ENCODE measurements at places on chromosomes 3 and 15.

GRCh38 chr3:185363662-185364203 is 797 bp downstream of the MAP3K13 start:
- no peak for DNase-seq

DNA sequence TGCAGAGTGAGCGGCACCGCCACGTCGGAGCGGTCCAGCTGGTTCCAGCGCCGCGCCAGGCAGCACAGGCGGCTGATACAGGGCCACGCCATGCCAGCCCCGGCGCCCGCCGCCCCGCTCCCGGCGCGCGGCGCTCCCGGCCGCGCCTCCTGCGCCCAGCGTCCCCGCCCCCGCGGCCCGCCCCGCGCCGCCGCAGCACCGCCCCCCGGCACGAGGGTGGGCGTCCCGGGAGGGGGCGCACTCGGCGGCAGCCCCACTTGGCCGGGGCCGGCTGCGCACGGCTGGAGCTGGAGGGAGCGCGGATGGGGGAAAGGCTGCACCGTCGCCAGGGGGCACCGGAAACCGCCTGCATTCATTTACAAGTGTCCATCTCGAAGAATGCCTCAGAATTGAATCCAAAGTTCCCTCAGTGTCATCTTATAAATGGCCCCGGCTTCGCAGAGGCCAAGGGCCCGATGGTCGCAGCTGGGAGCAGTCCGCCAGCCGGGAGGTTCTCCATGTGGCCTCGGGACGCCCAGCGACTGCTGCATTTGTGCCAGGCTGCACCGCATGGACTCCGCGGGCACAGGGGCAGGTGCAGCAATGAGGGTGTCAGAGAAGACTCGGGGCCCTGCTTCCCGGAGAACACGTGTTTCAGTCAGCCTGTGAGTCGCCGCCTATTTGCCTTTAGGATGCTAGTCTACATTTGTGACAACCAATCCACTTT is at the start of gene MAP6D1:
Gene MAP6D1, minus strand, starts transcription at position 122 of the 706 bp plus-strand sequence. Its CDS starts 30 bp downstream, at position 92.
- DNase-seq = no peak

DNA sequence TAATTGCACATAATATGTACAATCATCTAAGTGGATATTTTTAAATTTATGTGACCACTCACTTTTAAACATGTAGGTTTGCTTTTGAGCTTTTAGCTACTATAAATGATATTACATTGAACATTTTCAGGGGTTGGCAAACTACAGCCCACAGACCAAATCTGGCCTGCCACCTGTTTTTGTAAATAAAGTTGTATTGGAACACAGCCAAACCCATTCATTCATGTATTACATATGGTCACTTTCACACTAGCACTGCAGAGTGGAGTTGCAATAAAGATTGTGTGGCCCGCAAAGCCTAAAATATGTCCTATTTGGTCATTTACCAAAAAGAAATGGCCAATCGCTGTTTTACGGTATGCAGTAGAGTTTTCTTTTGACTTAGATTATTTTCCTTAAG is 21.2 kb downstream of the CMTM7 start:
- DNase-seq = no peak

GRCh38 chr3:44682182-44682896 is 30.1 kb upstream of the ZNF502 start:
- DNase-seq = no peak

GRCh38 chr3:196397941-196398340 is 34.3 kb downstream of the UBXN7 start:
- DNase-seq = no peak

DNA sequence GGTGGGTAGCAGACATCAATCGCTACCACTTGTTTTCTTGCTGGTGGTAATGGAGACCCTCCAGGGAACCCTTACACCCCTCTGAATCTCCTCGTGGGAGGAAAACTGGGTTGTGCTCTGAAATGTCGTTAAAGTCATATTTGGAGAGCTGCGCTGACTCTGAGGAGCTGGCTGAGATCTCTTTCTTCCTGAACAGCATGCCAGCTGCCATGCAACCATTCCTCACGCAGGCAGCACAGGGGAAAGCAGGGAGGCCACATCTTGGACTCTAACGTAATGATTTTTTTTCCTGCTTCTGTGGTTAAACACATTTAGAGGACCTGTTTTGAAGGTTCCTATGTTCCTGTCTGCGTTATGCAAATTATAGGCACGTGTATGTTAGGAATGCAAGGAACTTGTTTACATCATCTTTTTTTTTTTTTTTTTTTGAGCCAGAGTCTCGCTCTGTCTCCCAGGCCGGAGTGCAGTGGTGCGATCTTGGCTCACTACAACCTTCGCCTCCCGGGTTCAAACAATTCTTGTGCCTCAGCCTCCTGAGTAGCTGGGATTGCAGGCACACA is 156.7 kb downstream of the TJP1 start:
- no peak for DNase-seq

- no peak for DNase-seq
These were observed 24.3 kb upstream of the CP start for GRCh38 chr3:149245738-149246451.

DNA sequence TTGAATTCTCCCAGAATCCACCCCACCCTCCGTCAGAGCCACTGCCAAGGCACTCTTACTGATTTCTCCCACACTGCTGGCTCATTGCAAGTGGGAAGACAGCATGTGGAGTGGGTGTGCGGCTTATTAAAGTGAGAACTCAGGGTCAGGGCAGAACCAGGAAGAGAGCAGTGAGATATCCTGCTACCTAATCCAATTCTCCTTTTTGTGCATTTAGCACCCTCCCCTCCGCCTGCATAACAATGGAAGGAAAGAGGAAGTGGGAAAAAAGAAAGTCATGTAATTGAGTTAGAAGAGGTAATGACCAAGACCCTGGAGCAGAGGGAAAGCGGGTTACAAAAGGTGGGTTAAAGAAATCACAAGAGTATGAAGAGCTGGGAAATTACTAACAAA is 27.8 kb upstream of the PIK3CB start:
- no peak for DNase-seq

GRCh38 chr3:76570436-76571057 is 469.4 kb upstream of the ROBO2 start:
- no peak for DNase-seq

DNA sequence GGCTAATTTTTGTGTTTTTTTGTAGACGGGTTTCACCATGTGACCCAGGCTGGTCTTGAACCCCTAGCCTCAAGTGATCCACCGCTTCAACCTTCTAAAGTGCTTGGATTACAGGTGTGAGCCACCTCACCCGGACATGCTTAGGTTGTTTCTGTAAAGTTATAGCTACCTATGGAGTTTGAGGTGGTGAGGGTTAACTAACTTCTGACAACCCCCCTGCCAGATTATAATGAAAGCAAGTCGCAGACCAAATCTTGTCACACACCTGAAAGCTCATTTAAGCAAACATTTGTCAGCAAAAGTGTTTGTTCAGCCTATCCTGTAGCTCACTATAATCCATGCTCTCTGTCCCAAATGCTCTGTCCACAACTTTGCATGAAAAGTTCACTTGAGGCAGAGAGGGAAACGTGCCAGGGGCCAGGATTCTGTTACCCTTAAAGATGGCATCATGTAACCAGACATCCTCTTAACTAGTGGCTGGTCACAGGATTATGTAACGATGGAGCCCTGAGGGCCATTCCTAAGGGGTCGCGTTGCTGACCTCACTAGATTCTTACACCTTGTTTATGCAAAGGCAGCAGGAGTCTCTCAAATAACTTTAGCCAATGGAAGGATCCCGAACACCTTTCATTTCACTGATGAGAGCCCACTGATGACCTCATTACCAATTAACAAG is 24.1 kb upstream of the SENP5 start:
- no peak for DNase-seq

DNA sequence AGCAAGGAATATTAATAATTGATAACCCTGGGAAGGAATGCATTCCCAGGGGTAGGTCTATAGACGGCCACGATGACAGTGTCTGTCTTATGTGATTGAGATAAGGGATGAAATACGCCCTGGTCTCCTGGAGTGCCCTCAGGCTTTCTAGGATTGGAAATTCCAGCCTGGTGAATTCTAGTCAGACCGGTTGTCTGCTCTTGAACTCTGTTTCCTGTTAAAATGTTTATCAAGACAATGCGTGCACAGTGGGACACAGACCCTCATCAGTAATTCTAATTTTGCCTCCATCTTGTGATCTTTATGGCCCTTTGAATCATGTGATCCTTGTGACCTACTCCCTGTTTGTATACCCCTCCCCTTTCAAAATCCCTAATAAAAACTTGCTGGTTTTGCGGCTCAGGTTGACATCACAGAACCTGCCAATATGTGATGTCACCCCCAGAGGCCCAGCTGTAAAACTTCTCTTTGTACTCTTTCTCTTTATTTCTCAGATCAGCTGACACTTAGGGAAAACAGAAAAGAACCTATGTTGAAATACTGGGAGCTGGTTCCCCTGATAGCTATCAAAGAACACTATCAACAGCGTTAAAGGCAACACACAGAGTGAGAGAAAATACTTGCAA is 183.3 kb downstream of the PDE8A start:
- no peak for DNase-seq

GRCh38 chr15:90956274-90957030 is 1.8 kb downstream of the RCCD1 start:
- peak; percentile 44 for DNase-seq

GRCh38 chr3:120393761-120394160 is 44.6 kb upstream of the LRRC58 start:
- no peak for DNase-seq

DNA sequence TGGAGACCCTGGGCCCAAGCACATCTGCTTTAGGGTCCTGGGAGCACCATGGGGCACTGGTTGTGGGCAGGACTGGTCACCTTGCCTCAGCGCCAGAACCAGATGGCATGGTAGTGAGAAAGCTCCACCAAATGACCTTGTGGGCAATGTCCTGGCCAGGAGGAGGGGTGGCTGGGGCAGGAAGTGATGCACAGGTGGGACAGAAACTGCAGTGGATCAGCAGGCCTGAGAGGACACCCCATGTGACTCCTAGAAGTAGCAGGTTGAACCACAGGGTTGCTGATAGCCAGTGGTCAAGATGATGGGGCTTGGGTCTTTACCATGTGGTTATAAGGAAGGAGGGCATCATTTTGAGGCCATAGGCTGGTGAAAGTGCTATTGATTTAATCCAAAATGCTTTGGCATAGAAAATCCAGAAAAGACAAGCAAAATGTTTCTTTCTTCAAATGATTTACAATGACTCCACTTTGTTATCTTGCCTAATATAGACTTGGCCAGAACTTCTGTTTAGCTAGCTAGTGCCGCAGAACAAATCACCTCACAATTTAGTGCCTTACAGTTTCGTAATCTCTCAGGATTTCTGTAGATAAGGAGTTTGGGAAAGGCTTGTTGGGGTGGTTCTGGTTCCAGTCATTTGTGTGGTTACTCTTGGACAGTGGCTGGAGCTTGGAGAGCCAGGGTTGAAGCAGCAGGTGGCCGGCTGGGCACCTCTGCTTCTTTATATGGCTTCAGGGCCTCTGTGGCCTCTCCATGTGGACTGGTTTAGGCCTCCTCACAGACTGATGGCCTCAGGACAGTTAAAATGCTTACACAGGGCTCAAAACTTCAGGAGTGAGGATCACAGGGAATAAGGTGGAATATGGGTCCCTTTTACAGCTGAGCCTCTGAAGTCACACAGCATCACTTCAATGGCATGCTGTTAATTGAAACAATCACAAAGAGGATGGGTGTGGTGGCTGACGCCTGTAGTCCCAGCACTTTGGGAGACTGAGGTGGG is 27.5 kb downstream of the TMEM158 start:
- DNase-seq = no peak

- DNase-seq = peak; percentile 61
These were observed 124.1 kb upstream of the RASGRP1 start for GRCh38 chr15:38688761-38689160.

GRCh38 chr3:120469882-120470301 is 19.1 kb upstream of the FSTL1 start:
- DNase-seq = no peak

GRCh38 chr3:115062009-115062408 is 85.1 kb downstream of the ZBTB20 start:
- DNase-seq = no peak

DNA sequence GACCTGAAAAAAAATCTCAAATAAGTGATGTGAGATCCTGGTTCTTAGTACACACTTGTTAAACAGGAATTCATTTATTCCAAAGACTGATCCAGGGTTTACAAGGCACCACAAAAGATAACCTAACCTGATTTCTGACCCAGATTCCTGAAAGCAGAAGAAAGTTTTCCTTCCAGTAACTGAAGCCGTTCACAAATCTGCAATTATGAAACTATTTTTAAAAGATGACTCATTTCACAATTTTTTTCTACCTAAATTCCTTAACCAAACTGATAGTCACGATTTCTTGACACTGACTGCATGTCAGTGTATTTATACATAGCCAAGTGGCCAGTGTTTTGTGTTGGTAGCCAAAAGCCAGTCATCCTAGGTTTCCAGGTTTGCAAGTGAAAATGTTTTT is 17.1 kb downstream of the SLC9A9 start:
- no peak for DNase-seq

DNA sequence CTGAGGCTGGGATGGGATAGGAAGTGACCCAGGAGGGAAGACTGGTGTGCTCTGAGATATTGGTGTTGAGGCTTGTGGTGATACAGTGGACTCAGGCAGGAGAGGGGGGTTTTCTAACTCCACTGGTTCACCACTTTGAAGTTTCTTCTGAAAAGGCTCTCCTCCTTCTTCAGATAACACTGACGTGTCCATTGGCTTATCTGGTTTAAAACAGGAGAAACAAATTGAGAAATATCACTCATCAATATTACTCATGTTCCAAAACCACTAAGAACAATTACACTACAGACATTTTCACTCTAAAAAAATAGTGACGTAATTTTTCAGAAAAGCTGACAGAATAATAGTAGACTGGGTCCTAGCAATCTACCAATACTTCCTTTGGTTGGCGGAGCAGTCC is 23.1 kb downstream of the TP53BP1 start:
- DNase-seq = no peak

- peak; percentile 41 for DNase-seq
These were observed 4.6 kb downstream of the BCL6 start for GRCh38 chr3:187740421-187741399.

DNA sequence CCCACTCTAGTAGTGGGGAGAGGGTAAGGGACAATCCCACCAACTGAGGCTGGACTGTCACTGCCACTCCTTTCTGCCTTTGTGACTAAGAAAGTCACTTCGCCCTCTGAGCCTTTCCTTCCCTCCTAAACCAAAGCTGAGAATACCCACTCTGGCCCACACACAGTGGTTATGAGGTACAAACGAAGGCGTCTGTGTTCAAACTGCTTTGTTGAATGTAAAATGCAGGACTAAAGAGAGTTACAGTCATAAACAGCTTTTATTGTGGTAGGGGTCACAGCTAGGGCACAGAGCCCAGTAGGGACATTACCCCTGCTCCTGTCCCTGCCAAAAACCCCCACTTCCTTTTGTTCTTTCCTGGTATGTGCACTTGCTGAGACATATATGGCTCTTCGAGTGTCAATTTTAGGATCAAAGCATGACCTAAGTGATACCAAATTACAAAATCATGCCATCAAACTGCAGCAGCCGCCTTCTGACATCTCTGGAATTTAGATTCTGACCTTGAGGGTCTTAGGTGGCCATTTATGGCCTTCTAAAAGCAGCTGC is 45.1 kb downstream of the CTDSPL start:
- no peak for DNase-seq

Measured in CD4-positive, alpha-beta T cell (primary cell).